ENCODE measurements at places on chromosomes 6 and 20. TPM values are rescaled to one million over a fixed set of nuclear protein-coding genes. Genes with fewer than 3 reads are reported as not detected.

DNA sequence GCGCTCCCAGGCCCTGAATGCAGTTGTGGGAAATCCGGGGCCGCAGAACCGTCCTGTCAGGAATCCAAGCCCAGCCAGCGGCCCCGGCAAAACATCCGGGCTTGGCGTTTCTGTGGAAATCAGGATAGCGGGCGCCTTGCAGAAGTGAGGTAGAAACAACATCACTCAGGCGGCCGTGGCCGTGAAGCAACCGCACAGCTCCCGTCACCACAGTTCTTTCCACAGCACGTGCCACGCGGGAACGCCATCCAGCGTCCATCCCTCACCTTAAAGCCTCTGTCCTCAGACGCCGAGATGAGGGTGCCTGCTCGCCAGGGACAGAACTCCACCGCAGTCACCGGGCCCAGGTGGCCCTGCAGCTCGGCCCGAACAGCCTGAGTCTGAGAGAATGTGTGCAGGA lies 34.1 kb downstream of the WDR27 start:
- DNase-seq: no peak

- peak; percentile 42 for DNase-seq
Measured at GRCh38 chr6:110325197-110325596, 33.0 kb downstream of the METTL24 start.

DNA sequence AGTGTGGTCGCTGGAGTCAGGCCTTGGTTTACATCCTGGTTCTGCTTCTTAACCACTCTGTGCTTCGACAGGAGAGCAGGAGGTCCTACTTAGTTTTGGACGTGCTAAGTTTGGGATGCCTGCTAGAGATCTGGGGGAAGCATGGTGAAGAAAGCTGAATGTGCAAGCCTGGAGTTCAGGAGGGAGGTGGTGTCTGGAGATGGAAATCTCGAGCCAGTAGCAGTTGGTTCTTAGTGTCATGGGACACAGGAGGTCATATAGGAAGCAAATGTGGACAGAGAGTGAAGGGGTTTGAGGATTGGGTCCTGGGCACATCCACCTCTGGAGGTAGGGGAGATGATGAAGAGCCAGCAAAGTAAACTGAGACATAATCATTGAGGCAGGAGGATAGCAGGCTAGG lies 131.4 kb downstream of the SYCP2 start:
- no peak for DNase-seq

DNA sequence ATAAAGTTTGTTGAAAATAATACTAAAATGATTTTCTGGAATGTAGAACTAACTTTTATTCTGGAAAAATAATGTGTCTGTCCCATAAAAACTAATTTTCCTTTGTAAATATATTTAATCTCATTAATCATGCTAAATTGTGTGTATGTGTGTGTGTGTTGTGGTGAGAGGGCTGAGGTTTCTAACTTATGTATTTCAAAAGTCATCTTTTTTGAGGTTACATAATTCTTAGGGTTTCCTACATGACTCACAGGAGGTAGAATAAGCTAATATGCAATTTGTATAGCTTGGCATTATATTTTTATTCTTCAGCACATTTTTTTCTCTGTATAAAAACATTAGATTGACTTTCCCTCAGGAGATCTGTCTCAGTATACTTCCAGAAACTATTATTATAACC lies 64.1 kb upstream of the CLVS2 start:
- no peak for DNase-seq

DNA sequence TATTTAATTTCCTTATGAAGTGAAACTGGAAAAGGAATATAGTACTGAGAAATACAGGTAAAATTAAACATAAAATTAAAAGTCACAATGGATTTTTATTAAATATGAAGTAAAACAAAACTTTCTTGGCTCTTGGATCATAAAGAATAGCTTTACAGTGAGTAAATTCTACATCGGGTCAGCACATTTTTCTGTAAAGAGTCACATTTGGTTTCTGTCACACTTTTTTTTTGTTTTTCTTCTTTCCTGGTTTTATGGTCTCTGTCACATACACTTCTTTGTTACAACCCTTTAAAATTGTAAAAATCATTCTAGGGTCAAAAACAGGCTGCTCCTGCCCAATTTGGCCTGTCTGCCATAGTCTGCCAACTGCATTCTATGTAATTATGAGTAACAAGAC lies 254.4 kb upstream of the POU3F2 start:
- DNase-seq: no peak

DNA sequence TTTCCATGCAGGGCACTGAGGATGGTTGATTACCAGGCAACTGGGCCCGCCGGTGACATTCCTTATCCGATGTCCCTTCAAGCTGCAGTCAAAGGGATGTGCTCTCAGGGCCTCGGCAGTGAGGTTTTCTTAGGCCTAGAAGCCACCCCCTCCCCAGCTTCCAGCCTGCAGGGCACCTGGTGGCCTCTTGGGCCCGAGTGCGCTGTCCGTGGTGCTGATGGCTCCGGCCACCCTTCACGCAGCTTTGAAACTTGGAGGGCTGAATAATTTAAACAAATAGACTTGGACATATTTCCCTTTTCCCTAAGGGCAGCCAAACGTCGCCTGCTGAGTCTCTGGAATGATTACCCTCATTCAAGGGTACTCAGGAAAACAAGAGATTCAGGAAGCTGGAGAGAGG lies 8.9 kb upstream of the MLN start:
- DNase-seq: no peak

GRCh38 chr20:10786678-10787077 lies 112.9 kb upstream of the JAG1 start:
- DNase-seq: no peak

GRCh38 chr20:20266552-20266951 lies 101.4 kb upstream of the INSM1 start:
- no peak for DNase-seq

- DNase-seq: no peak
Measured at GRCh38 chr6:161996783-161997182, 722.9 kb upstream of the AGPAT4 start.

GRCh38 chr6:83962582-83962981 lies 71.0 kb upstream of the MRAP2 start:
- DNase-seq: no peak

GRCh38 chr20:51525241-51526105 lies 17.0 kb downstream of the NFATC2 start:
- no peak for DNase-seq

- no peak for DNase-seq
Measured at GRCh38 chr6:68134796-68135195, 500.3 kb upstream of the ADGRB3 start.

DNA sequence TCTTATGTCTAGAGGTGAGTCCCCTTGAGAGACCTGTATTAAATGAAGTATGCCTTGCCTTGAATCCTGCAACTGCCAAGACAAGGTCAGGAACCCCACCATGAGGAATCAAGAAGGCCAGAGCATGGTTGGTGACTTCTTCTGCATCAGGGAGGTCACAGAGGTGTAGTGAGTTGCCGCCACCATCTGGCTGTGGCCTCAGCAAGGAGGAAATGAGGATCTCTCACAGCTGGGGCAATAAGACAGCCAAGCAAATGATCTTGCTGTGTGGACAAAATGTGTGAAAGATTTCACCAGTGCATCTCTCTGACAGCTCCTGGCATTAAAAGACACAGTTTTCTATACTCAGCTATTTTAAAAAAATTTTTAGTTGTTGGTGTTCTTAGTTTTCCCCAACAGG lies 611.0 kb downstream of the DOK5 start:
- DNase-seq: no peak

GRCh38 chr6:40419377-40419776 lies 167.8 kb downstream of the LRFN2 start:
- no peak for DNase-seq

- no peak for DNase-seq
Measured at GRCh38 chr20:50269091-50270033, 78.7 kb downstream of the CEBPB start.

GRCh38 chr6:149208134-149208601 lies 109.3 kb upstream of the TAB2 start:
- no peak for DNase-seq

DNA sequence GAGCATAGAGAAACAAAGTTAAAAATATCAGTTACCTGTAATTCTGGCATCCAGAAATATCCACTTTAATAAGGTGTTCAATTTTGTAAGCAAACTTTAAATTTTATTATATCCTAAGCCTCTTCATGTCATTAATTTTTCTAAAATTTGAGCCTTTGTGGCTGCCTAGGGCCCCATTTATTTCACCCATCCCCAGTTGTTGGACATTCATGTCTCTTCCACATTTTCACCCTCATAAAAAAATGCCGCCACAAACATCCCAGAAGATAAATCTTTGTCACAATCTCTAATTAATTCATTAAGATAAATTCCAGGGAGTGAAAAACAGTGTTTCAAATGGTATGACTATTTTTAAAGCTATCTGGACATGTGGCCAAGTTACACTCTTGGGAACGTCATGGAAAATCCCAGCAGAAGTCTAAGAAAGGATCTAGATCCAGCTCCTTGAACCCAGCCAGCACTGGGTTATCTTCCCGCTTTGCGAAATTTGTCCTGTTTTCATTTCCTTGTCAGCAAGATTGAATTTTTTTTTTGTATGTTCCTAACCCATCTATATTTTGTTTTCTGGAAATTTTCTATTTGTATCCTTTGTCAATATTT lies 97.2 kb downstream of the TMEM242 start:
- peak; percentile 71 for DNase-seq

DNA sequence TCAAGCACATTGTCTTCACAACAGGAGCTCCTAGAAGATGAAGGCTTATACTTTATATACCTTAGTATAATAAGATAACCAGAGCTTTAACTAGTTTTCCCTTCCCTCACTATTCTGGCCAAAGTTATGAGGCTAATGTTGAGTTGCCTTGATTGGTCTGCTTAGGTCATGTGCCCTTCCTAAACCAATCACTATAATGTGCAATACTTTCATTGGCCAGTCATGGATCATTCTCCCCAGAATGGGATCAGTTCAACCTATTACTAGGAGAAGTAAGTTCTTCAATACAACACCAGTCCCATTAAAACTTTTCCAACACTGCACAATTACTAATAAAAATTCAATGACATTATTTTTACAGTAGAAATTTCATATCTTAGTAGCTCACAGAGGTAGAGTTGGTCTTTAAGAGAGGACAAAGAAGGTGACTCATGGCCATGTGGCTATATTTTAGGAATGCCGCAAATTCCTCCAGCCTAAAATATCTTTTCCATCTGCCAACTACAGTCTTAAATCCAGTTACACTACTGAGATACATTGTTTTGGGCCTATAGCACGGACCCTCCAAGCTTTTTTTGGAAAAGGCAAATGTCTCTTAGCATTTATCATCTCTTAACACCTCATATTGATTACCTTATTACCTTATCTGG lies 12.5 kb upstream of the POU3F2 start:
- no peak for DNase-seq

GRCh38 chr6:51655517-51655916 lies 431.9 kb downstream of the PKHD1 start:
- no peak for DNase-seq

DNA sequence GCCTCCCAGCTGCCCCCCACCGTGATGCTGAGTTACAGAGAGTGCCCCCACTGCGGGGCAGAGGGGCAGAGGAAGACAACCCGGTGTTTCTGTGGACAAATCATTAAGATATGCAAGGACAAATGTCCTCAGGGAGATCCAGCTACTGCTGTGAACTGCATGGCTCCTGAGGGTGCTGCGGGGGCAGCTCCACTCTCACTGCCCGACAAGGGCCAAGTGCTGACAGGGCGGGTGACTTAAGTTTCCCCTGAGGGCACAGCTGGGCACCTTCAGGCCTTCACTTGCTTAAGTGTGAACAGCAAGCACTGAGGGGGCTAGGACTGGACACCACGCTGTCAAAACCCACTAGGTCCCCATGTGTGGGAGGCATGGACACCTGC lies 26.2 kb upstream of the TCFL5 start:
- DNase-seq: no peak

DNA sequence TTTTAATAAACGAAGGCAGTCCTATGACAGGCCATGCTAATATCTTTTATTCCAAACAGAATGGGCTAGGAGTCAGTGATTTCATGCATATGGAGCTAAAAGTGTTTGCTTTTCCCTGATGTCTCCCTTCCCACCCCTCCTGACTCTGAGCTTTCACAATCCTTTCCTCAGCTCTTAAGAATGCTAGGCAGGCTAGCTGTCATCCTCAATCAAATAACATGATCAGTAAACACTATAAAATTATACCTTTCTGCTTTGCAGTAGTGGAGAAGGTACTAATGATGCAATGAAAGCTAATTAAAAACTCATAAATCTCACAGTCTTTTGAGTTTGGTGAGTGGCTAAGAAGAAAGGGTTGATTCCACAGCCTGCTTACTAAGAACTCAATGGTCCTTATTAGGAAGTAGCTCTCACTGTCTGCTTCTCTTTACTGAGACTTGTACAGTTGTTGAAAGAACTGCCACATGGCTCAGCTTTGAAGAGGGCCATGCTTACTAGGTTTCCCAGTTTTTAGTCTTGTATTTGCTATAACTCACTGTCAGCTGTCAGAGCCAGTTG lies 250.9 kb upstream of the JAG1 start:
- peak; percentile 34 for DNase-seq

- DNase-seq: no peak
Measured at GRCh38 chr6:152671171-152671570, 26.5 kb upstream of the MYCT1 start.

- peak; percentile 34 for DNase-seq
Measured at GRCh38 chr20:31605902-31606803, 1.1 kb downstream of the ID1 start.

GRCh38 chr20:62710886-62711702 lies 2.5 kb downstream of the NTSR1 start:
- no peak for DNase-seq

DNA sequence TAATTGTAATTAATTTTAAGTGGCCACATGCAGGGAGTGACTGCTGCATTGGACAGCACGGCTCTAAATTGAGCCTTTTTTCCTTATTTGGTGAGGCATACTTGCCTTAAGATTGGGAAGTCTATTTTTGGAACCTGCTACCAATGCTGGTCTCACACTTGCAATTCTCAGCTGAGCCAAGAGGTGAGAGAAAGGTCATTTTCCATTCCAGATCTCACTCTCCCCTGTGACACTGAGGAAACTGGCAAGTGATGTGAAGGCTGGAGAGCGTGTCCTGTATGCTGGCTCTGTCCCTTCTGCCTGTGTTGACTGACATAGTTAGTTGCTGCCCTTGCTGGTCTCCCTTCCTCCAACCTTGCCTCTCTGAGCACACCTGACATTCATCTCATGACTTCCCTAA lies 735 bp upstream of the MOG start:
- no peak for DNase-seq

GRCh38 chr6:42914546-42914945 lies 1.3 kb upstream of the PTCRA start:
- no peak for DNase-seq

GRCh38 chr6:33583591-33584155 lies 3.6 kb upstream of the BAK1 start:
- DNase-seq: no peak

GRCh38 chr20:47710665-47711045 lies 74.6 kb downstream of the SULF2 start:
- DNase-seq: no peak

Gene FOXF2
- not detected for total RNA-seq

Gene CAGE1
- total RNA-seq: 0.28 TPM

Gene FOXQ1
- 0.48 TPM for total RNA-seq

Gene VSX1
- total RNA-seq: 0.18 TPM

Gene GPR6
- not detected for total RNA-seq

Gene RAET1L
- total RNA-seq: not detected

Gene F13A1
- total RNA-seq: 4.1 TPM

Gene MAFB
- 10.0 TPM for total RNA-seq

Gene DLK2
- total RNA-seq: not detected

Gene ASIP
- total RNA-seq: not detected

Gene MTCH1
- 154 TPM for total RNA-seq

Gene ESF1
- total RNA-seq: 17.5 TPM

Gene DDX43
- total RNA-seq: 0.43 TPM

Gene LAMA4
- 107 TPM for total RNA-seq
